T-helper 17 cell (primary cell): ENCODE measurements at places on chromosomes 7 and 10.

DNA sequence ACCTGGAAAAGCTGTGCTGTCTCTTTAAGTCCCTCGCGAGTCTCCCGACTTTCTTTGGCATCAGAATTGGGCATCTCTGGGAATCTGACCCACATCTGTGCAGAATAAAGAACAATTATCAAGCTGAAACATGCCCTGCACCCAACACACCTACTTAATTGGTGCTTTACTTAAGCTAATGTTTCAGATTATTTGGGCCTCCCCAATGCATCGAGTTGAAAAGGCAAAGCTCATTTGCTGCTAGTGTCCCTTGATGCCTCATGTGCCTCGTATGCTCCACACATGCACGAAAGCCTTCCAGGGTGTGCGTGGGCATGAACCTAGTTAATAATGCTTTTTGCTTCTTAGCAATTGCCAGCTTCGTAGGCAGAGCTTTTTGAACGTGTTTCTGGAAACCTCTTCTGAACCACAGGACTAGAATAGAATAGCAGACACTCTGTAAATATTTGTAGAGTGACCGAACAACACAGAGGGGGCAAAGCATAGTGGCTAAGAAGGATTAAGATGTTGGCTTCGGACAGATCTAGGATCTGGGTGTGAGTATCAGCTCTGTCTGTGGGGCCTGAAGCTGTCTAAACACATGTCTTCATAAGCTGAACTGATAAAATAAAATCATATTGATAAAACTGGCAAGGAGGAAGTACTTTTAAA lies 26.7 kb upstream of the FGFR2 start:
- H3K4me3 ChIP-seq, result no peak overlapping the region
- no peaks in the 10 kb centered on the region for H3K36me3 ChIP-seq
- DNase-seq, result no peak
- H3K4me1 ChIP-seq, result peaks cover 2% of the 10 kb centered on the region

DNA sequence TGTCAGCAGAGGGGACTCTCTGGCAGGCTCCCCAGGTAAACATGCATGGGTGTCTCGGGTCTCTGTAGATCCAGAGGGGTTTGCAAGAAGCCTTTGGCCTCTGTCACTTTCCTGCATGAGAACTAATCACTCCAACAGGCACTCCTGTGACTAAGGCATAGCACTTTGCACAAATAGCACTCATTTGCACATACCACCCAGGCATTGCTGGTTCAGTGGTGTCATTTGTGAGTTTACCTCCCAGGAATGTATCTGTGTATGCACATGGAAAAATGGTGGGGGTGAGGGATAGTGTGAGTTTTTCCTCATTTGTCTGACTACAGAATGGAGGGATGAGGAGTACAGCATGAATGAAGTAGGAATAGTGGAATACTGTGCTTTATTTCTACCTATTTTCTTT lies 39.5 kb downstream of the CNNM1 start:
- no peak overlapping the region for H3K4me3 ChIP-seq
- DNase-seq, result no peak
- no peak overlapping the region for H3K27ac ChIP-seq
- H3K36me3 ChIP-seq, result no peaks in the 10 kb centered on the region
- H3K4me1 ChIP-seq, result peaks cover 4% of the 10 kb centered on the region
- H3K27me3 ChIP-seq, result peaks cover 80% of the 10 kb centered on the region

DNA sequence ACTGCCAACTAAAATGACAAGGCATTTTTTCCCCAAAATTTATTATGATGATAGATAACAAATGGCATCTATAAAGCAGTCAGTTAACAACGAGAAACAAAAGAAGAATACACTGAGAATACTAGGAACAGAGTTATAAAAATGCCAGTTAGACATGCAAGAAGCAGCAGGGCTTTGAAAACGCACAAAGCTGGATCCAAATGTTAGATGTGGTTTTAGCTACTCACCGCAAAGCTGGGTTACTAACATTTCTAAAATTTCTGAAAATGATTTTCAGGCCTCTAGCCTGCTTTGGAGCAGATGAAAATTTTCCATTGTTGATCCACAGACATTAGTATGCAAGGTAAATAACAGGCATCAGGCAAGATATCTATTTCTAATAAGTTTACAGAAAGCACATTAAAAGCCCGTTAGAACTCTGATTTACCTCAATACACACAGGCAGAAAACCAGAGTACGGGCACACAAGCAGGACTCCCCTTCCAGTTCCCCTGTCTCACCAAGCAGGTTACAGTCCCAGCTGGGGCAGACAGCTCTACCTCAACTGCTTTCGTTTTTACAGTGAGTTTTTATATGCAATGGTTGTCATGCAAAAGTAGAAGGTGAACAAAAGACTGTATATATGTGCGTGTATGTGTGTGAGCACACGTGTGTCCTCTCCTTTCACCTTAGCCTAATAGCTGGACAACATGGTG lies 37.9 kb downstream of the GLI3 start:
- H3K36me3 ChIP-seq, result no peaks in the 10 kb centered on the region
- no peaks in the 10 kb centered on the region for H3K27me3 ChIP-seq
- H3K4me3 ChIP-seq, result no peak overlapping the region
- no peaks in the 10 kb centered on the region for H3K4me1 ChIP-seq
- DNase-seq, result no peak

GRCh38 chr10:84933402-84933801 lies 605.0 kb downstream of the CCSER2 start:
- H3K4me1 ChIP-seq, result no peaks in the 10 kb centered on the region
- no peak overlapping the region for H3K4me3 ChIP-seq
- H3K27ac ChIP-seq, result no peak overlapping the region
- no peaks in the 10 kb centered on the region for H3K36me3 ChIP-seq
- no peaks in the 10 kb centered on the region for H3K27me3 ChIP-seq
- no peak for DNase-seq

GRCh38 chr7:112581529-112581928 lies 100.7 kb downstream of the LSMEM1 start:
- no peak overlapping the region for H3K4me3 ChIP-seq
- H3K4me1 ChIP-seq, result no peaks in the 10 kb centered on the region
- no peak for DNase-seq

- H3K36me3 ChIP-seq, result no peaks in the 10 kb centered on the region
- no peak overlapping the region for H3K4me3 ChIP-seq
- DNase-seq, result no peak
- no peaks in the 10 kb centered on the region for H3K4me1 ChIP-seq
- no peak overlapping the region for H3K27ac ChIP-seq
- H3K27me3 ChIP-seq, result peaks cover under 1% of the 10 kb centered on the region
Observed at GRCh38 chr7:38580485-38580884, 50.7 kb downstream of the AMPH start.

- H3K27me3 ChIP-seq, result peaks cover 6% of the 10 kb centered on the region
- H3K4me3 ChIP-seq, result no peak overlapping the region
- no peak overlapping the region for H3K27ac ChIP-seq
- no peak for DNase-seq
Observed at GRCh38 chr7:157284229-157285014, 52.4 kb upstream of the DNAJB6 start.

DNA sequence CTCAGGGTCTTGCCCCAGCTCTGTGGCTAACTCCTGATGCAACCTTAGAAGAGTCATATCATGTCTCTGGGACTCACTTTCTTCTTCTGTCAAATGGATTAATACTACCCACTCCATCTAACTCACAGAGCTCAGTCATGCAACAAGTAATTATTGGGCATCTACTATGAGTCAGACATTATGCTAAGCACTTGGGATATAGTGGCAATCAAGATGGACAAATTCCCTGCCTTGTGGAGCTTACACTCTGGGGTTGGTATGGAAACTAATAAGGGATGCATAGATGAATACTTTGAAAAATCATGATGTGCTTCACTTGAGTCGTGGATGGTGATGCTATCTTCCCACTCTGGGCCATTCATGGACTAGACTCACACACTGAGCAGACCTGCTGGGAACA lies 88.9 kb downstream of the KCNMA1 start:
- DNase-seq, result no peak
- H3K4me1 ChIP-seq, result no peaks in the 10 kb centered on the region
- H3K36me3 ChIP-seq, result no peaks in the 10 kb centered on the region
- H3K27me3 ChIP-seq, result peaks cover 35% of the 10 kb centered on the region
- H3K4me3 ChIP-seq, result no peak overlapping the region
- no peak overlapping the region for H3K27ac ChIP-seq

- no peak overlapping the region for H3K4me3 ChIP-seq
- peaks cover 6% of the 10 kb centered on the region for H3K27me3 ChIP-seq
- peaks cover 5% of the 10 kb centered on the region for H3K36me3 ChIP-seq
- no peak for DNase-seq
- H3K4me1 ChIP-seq, result peaks cover 25% of the 10 kb centered on the region
Observed at GRCh38 chr7:129497156-129497555, 5.2 kb upstream of the SMKR1 start.

DNA sequence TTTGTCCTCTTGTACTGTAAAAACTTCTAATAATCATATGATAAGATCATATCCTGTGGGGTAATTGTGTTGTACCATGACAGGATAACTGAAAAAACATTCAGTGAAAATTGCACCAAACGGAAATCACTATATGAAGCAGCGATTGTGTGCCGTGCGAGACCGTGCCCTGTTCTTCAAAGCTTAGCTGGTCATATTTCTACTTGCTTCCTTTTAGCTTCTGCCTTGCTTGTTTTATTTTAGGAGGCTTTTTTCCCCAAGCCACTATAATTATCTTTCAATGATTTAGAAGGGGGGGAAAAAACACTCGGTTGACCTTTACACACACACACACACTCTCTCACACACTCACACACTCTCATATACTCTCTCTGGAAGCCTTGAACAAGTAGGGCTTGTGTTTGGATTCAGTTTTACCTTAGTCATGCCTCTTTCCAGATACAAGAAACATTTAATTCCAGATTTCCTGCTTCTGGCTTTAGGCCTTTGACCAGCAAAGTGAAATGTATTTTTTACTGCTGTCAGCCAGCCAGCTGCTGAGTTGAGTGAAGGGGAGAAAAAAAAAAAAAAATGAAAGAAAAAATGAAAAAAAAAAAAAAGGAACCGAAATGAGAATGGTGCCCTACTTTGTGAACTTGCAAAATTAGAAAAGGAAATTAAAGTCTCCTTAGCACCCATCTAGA lies 181.4 kb downstream of the ARID5B start:
- no peaks in the 10 kb centered on the region for H3K27me3 ChIP-seq
- H3K4me1 ChIP-seq, result peaks cover 18% of the 10 kb centered on the region
- H3K4me3 ChIP-seq, result peak overlapping the region; percentile 84
- no peak for DNase-seq
- H3K27ac ChIP-seq, result peak overlapping the region; percentile 95

GRCh38 chr7:41378156-41378555 lies 324.7 kb downstream of the INHBA start:
- H3K27ac ChIP-seq, result no peak overlapping the region
- H3K4me1 ChIP-seq, result no peaks in the 10 kb centered on the region
- DNase-seq, result no peak
- H3K27me3 ChIP-seq, result no peaks in the 10 kb centered on the region
- no peaks in the 10 kb centered on the region for H3K36me3 ChIP-seq
- no peak overlapping the region for H3K4me3 ChIP-seq

DNA sequence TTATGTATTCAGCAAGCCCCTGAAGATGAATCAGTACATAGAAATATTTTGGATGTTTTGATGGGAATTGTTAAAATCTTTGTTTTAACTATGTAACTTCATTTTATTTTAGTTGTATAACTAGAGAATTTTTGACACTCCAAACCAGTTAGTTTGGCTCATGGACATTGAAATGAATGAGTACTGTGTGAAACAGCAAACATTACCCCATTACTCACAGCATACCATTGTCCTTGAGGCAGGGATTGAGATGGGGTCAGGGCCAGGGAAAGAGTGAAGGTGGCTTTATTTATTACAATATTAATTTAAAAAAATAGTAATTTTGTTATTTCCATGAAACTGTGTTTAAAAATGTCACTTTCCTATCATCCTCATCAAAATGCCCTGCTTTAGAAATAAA lies 4.8 kb upstream of the BMPER start:
- no peak overlapping the region for H3K4me3 ChIP-seq
- H3K4me1 ChIP-seq, result peaks cover 10% of the 10 kb centered on the region
